ENCODE measurements at places on chromosomes 5 and 9.

DNA sequence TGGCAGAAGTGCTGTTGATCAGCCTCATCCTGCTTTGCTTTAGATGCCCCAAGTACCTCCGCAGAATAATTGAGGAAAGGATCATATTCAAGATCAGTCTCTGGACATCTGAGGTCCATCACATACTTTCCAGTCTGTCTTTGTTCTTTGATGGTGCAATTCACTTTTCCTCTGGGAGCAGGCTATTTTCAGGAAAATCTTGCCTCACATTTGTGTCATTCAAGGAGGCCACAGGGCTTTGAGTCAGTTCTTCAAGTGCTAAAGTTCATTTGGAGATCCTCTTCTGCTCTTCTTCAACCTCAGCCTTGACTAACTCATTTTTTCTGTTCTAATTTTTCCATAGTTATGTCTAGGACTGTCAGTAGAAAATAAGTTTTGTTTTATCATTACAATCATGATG, 18.6 kb downstream of the EQTN start:
- no peak for DNase-seq

- no peak for DNase-seq
Observed at GRCh38 chr5:139394123-139394653, 716 bp downstream of the PROB1 start.

DNA sequence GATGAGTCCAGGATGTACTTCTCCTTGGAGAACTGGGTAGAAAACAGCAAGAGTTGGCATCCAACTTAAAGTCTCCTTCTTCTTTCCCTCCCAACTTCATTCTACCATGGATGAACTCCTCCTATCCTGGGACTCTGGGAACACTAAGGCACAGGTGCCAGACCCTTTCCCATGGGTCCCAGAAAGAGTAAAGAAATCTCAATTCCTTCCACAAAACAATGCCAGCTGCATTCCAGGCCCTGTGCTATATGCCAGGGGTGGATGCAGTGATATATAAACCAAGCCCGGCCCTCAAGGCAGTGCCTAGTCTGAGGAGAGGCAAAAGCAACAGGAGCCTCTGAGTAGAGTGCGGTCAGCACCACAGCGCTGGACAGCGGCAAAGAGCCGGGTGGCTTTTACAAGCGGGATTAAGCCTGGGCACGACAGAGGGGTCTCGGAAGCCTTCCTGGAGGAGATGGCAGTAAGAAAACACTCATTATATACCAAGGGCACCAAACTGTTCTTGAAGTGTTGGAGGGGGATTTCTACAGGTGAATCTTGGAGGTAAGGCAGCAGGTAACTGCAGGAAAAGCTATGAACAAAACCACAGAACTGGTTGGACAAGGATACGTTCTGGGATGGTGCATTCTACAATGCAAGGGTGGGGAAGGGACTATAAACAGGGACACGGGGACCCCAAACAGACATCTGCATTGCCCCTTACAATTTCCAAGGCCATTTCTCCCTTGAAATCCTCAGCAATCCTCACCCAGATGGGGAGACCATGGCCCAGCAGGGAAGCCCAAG, 16.4 kb upstream of the TOR2A start:
- no peak for DNase-seq

DNA sequence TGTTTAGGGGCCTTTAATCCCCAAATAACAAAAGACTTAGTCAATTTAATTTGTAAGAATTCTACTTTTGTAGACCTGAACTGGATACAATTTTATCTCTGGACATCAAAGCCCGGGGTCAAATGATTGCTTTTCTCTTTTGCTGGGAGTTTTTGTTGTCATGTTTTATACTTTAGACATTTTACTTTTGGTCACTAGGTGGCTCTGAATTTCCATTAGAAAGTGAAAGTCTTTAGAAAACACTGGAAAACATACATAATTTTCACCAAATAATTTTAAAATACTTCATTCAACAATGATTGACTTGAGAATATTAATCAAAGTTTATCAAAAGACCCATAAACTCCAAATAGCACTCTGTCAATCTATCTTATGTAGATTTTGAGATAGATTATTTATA, 2.8 kb upstream of the PCA3 start:
- no peak for DNase-seq

DNA sequence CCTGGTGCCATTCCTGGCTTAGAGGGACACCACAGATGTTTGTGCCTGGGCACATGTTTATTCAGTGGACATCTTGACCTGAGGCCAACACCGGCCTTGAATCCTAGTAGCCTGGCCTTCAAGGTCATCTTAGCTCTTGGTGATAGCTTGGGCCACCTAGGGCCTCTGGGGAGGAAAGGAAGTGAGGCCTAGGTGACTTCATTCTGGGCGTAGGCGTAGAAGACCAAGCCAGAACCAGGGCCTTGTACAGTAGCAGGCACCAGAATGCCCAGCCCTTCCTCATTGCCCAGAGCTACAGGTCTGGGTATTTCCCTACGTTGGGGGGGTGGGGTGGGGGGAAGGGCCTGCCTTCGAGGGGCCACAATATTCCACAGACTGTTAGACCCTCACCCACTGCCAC, 33.8 kb downstream of the WNK2 start:
- no peak for DNase-seq

DNA sequence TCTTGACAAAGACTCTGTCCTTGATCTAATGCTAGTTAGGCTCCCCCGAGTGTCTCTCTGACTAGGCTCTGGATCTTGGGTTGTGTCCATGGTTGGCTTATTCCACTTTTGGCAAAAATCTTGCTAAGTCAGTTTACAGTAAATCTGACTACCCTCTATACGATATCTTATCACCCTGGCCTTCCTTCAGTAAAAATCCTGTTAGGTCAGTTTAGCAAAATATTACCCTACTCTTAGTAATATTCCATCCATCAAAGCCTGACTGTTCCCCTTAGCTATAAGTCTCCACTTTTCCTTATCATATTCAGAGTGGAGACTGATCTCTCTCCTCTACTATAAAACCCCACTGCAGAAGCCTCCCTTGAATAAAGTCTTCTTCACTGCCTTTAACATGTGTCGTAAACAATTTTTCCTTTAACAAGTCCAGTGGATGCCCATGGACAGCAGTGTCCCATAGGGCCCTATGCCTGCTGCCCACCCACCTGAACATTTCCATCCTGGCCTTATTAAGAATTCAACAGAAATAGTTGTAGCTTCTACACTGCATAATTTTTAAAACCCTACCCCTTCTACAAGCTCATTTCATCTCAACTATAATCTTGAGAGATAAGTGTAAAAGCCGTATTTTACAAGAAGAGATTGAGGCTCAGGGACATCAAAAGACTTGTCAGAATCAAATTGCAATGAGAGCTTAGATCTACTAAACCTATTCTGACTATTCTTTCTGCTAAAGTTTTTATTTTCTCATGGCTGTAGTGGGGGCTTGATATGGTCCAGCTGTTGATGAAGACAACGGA, 22.3 kb downstream of the MINAR2 start:
- no peak for DNase-seq

DNA sequence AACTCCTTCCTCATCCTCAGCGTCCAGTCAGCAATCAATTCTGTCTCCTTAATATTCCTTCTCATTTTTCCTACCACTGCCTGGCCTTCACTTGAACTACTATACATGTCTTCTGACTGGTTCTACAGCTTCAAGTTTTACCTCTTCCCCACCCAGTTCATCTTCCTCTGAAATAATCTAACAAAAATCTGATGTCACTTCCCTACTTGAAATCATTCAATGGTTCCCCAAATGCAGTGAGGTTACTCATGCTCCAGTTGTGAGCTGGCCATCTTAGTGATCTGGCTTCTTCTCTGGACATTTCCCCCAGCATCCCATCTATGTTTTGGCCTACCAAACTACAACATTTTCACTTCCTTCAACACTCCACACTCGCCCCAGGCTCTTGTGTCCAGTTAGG, 14.9 kb upstream of the TMEM267 start:
- no peak for DNase-seq

GRCh38 chr9:122226142-122226757, 2.5 kb downstream of the LHX6 start:
- no peak for DNase-seq

DNA sequence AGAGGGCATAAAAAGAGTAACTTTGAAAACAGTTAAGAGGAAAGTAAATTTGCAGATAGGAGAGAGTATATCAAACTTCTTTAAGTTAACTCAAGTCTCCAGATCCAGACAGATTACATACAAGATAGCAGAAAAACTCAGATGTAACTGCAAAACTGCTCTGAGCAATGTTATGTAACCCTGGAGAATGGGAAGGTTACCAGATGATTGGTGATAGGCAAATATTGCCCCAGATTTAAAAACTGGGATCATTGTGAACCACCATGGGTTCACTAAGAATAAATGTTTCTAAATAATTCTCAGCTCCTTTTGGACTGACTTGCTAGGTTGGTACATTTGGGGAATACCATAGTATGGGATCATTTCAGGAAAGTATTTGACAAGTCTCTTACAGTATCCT, 176.5 kb downstream of the ARL15 start:
- no peak for DNase-seq

GRCh38 chr9:34996905-34997279, 7.3 kb downstream of the DNAJB5 start:
- DNase-seq = no peak

- no peak for DNase-seq
Observed at GRCh38 chr5:41968153-41968723, 43.2 kb downstream of the FBXO4 start.

GRCh38 chr5:126377424-126377823, 45.8 kb upstream of the GRAMD2B start:
- DNase-seq = no peak

- no peak for DNase-seq
Observed at GRCh38 chr9:134591573-134591981, 50.0 kb upstream of the COL5A1 start.

GRCh38 chr5:169182797-169183196, 118.1 kb downstream of the SLIT3 start:
- no peak for DNase-seq

DNA sequence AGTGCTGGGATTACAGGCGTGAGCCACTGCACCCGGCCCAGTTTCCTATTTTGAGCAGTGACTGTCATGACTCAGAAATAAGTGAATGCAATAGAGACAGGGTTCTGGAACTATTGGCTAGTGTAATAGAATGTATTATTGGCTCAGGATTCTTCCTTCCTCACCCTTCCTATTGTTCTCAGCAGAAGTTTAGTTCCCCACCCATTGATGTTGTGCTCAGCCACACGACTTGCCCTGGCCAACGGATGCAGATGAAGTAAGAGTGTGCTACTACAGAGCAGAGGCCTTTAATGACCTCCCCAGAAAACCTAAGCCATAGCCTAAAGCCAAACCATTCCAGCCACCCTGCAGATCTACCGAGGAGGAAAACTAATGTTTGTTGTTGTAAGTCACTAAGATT, 287.9 kb downstream of the AGTPBP1 start:
- no peak for DNase-seq

- no peak for DNase-seq
Observed at GRCh38 chr5:104347119-104347708, 784.6 kb upstream of the NUDT12 start.

GRCh38 chr9:118271936-118272335, 567.7 kb downstream of the TLR4 start:
- DNase-seq = no peak

GRCh38 chr5:136020383-136021015, 8.3 kb upstream of the TGFBI start:
- no peak for DNase-seq

DNA sequence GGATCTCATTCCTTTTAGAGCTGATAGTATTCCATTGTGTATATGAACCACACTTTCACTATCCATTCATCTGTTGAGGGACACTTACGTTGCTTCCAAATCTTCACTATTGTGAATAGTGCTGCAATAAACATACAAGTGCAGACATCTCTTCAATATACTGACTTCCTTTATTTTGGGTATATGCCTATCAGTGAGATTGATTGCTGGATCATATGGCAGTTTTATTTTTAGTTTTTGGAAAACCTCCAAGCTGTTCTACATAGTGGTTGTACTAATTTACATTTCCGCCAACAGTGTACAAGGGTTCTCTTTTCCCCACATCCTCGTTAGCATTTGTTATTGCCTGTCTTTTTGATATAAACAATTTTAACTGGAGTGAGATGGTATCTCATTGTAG, 33.8 kb upstream of the LECT2 start:
- no peak for DNase-seq

DNA sequence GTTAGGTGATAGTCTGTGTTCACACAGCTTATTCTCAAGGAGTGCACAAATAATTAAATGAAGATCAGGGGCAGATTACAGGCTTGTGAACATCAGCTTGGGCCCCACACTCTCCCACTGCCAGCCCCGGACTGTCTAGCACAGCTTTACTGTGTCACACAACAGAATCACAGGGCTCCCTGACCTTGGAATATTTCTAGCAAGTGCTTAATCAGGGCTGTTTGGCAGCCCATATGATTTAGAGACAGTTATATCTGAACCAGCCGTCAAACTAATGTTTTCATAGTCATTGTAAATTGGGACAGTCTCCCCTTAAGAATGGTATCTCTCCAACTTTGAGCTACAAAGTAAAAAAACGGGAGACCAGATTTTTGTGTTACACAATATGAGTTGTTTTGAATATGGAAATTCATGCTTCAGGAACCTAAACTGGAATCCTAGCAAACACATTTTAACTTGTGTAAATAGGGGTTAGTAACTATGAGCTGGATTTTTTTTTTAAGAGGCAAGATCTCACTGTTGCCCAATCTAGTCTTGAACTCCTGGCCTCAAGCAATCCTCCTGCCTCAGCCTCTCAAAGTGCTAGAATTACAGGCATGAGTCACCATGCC, 517.6 kb downstream of the BNC2 start:
- no peak for DNase-seq

DNA sequence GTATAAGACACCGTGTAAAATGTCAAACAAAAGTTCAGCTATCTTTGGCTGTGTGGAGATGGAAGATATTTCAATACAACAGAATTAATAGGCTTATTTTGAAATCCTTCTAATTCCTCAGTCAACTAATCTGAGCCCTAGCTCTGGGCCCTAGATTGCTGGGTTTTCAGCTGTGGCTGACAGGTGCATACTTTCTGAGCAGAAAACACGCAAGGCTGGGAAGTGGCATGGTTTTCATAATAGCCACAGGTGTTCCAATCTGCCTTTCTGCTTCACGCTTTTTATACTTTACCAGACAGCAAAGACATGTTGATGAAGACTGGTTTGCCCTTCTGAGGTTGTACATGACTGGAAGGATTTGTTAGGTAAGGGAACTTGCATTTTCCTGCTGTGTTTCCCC, 20.7 kb upstream of the XPA start:
- DNase-seq = no peak

- DNase-seq = no peak
Observed at GRCh38 chr5:156984064-156984463, 21.0 kb upstream of the TIMD4 start.

DNA sequence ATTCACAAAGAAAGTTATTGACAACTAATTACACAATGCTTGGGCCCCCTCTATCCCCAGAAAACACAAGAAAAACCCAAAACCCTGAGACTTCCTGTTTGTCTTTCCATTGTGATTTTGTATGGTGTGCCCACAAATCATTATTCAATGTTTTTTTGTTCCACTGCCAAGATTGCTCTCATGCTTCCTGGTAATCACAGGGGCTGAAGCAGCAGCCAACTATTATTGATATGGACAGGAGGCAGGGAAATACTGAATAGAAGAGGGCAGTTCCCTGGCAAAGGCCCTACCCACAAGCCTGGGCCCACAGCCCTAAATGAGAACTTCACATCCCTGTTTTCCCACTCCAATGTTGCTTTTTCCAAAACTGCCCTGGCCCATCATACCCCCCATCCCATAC, 21.5 kb upstream of the RFK start:
- no peak for DNase-seq

GRCh38 chr5:153780876-153781705, 257.6 kb downstream of the FAM114A2 start:
- DNase-seq = no peak
